ENCODE measurements at places on chromosomes 2 and 18.

GRCh38 chr18:75127143-75128021, 81.6 kb downstream of the PTGR3 start:
- DNase-seq: peak; percentile 25

- no peak for DNase-seq
Measured at GRCh38 chr2:110805894-110806452, 73.6 kb downstream of the ACOXL start.

- DNase-seq: no peak
Measured at GRCh38 chr2:121473512-121473911, 57.2 kb upstream of the RNU4ATAC start.

DNA sequence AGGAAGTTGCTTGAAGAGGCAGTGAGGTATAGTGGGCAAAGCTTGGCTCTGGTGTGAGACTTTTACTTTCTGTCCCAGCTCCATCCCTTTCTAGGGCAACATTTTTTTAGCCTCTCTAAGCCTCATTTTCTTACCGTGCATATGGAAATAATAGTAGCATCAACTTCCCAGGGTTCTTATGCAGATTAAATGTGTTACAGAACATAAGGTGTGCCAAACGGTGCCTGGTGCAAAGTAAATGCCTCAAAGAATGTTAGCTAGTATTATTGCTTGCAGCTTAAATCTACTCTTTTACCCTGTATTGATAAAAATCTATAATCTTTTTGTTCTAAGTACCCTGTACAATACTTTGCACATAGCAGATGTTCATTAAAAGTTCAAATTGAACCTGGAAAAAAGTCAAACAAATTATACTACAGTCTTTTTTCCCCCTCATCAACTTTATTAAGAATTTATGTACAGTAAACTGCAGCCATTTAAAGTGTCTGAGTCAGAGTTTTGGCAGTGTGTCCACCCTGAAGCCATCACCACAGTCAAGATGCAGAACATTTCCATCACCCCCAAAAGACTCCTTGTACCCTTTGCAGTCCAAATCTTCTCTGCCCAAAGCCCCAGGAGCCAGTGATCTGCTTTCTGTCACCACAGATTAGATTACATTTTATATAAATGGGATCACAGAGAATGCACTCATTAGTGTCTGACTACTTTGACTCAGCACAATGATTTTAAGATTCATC, 10.6 kb downstream of the MAPRE2 start:
- DNase-seq: no peak

DNA sequence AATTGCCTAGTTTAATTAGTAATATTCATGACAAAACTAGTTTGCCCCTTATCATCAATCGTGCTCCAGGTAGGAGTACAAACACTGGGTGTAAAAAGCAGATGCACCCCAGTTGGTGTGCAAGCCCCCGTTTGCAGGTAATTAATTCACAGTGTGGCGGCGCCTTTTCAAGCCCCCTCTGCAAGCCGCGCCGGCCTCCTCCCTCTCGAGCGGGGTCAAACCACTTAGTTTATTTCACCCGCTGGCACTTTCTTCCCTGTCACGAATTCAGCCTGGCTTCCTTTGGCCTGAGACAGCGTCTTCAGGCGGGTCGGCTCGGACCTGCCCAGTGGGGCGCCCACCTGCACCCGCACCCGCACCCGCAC, 64.7 kb upstream of the MAPRE2 start:
- no peak for DNase-seq

DNA sequence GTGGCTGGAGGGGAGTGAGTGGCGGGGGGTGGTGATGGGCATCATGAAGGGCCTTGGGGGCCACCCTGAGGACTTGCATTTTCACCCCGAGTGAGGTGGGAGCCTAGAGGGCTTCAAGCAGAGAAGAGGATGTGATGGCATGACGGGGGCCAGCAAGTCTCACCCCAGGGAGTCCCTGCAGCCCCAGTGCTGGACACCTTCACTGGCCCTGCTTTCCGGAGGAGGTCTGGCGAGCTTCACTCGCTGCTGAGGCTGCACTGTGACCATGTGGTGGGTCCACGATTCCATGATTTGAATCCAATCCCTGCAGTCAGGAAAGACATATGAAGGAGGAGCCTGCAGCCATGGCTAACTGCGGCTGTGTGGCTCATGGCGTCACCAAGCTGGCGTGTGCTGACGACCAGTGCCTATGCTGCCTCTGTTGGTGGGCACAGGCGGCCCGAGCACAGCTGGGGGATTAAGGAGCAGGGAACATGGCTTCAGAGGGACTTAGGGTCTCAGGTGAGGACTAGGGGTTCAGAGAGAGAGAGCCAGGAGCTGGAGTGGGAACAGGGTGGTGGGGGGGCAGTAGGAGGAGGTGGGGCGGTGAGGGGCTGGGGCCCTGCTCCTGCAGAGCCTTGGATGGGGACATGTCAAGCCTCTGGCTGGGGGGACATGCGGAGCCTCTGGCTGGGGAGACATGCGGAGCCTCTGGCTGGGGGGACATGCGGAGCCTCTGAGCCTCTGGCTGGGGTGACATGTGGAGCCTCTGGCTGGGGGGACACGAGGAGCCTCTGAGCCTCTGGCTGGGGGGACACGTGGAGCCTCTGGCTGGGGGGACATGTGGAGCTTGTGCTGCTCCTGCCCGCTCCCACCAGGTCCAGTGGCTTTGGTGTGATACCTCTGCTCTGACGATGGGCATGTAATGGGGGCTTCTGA, 3.6 kb downstream of the ZAP70 start:
- DNase-seq: no peak

- no peak for DNase-seq
Measured at GRCh38 chr2:141714496-141714895, 416.3 kb downstream of the LRP1B start.

- no peak for DNase-seq
Measured at GRCh38 chr2:205679410-205680009, 2.8 kb upstream of the NRP2 start.

DNA sequence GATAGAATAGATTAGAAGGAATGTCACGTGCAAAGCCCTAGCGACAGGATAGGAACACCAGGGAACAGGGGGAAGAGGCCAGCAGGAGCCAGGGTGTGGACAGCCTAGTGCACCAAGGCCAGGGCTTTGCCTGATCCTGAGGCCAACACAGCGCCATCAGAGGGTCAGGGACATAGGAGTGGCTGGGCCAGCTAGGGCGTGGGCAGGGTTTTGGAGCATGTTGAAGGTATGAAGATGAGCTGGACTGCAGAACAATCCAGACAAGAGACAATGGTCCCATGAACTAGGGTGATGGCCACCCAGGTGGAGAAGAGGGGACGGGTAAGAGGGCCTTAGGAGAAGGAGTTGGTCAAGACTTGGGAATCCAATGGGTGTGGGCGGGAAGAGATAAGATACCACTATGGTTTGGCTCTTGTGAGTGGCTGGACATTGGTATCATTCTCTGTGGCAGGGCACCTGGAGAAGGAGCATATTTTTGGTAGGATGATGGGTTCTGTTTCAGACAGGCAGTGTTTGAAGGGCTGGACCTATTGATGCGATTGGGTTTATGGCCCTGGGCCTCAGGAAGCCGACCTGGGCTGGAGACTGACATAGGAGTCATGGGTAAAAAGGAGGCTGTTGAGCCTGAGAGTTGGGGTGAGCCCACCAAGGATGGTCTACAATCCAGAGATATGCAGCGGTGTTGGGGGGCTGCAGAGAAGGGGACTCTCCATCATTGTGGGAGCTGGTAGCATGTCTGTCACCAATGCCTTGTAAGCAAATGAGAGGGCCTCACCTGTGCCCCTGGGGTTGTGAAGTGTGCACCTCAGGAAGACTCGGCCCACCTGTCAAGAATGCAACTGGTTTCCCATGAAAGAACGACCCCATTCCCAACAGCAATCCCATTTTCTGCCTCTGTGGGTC, 2.0 kb upstream of the HS1BP3 start:
- no peak for DNase-seq

- DNase-seq: no peak
Measured at GRCh38 chr2:134642938-134643337, 75.9 kb downstream of the TMEM163 start.

DNA sequence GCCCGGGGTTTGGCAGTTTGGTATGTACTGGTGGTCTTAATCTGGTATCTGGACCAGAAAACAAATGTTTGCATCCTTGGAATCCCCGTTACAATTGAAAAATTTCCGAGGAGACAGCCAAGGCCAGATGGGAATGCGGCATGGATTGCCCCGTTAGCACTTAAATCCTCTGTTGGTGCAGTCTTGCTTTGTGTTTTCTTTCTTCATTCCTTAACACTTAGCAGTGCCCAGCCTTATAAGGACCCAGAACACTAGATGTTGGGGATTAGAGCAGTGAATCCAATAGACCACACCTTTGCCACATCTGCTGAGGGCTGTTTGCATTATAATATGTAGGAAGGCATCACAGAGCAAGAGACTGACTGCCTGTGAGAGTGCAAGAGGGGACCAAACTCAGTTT, 12.8 kb upstream of the ZNF532 start:
- no peak for DNase-seq

DNA sequence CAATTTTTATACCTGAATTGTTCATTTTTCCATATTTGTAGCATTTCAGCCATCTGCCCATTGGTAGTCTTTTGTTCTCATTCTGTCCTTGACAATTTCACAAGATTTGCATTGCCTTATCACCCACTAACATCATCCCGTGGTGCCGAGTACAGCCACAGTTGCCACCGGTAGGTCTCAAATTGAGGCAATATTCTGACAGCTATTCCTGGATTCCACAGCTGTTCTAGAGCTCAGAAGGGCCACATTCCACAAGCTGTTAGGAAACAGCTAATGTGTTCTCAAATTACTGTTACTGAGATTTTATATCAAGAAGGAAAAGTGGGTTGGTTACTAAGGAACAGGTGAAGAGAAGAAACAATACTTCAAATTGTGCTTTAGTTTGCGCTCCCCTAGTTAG, 178.8 kb downstream of the RPRM start:
- DNase-seq: no peak

- no peak for DNase-seq
Measured at GRCh38 chr18:78595924-78596573, 383.6 kb upstream of the SALL3 start.

GRCh38 chr2:222034058-222034457, 264.7 kb downstream of the PAX3 start:
- no peak for DNase-seq

GRCh38 chr2:41718705-41719104, 329.1 kb upstream of the PKDCC start:
- DNase-seq: no peak

GRCh38 chr18:79567481-79568147, 112.0 kb upstream of the CTDP1 start:
- peak; percentile 95 for DNase-seq

DNA sequence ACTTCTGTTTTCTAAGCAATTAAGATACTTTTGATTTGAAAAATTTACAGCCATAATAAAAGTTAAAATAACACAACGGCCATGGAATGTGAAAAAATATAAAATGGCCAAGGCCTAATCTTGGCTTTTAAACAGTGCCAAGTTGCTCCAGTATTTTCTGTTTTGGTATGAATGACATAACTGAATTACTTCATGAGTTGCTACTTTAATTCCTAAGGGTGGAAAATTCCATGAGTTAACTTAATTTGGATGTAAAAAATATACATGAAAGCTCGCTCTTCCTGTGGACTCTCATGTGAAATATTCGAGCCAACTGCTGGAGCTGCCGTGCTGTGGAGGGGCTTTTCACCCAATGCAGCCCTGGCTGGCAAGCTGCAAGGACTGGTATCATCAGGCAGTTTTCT, 286.0 kb upstream of the CCDC68 start:
- DNase-seq: peak; percentile 40

GRCh38 chr2:81087646-81088045, 783.1 kb upstream of the LRRTM1 start:
- no peak for DNase-seq

- peak; percentile 65 for DNase-seq
Measured at GRCh38 chr2:133780099-133780996, 212.1 kb upstream of the NCKAP5 start.

GRCh38 chr2:195532255-195532627, 124.8 kb upstream of the SLC39A10 start:
- DNase-seq: no peak

- DNase-seq: no peak
Measured at GRCh38 chr2:26103752-26104151, 69.1 kb upstream of the GAREM2 start.

GRCh38 chr2:75705921-75706320, 4.8 kb downstream of the GCFC2 start:
- DNase-seq: no peak

DNA sequence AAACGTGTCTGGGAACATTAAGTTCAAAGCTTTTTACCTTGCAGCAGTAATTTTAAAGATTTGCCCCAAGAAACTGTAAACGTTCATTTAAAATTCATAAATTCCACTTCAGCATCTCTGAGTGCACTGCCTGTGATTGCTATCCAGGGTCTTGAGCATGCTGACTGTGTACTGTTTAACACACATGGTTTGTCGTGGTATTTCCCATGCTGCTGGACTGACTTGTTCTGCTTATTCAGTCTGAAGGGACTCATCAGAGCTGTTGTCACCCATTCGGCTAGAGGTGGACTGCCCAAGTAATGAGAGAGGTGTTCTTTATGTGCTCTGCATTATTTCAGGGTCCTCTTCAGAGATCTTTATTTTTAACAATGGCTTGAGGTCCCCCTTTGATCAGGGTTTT, 53.1 kb downstream of the RHBDD1 start:
- DNase-seq: no peak

DNA sequence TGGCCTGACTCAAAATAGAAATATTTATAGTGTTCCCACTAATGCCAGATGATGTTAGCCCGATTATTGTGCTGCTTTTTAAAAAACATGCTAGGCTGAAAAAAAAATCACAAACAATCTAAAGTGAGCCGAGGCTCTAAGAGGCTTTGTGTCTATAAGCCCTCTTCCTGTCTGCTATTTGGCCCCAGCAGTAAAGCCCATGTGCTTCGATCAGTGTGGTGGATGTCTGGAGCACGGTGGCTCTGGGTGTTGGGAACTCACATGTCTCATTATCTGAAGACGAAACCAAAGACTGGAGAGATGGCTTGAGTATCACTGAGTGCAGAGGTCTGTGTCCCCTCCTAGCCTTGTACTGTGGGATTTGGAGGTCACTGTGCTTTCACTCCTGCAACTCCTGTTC, 55.1 kb downstream of the INO80C start:
- DNase-seq: no peak

DNA sequence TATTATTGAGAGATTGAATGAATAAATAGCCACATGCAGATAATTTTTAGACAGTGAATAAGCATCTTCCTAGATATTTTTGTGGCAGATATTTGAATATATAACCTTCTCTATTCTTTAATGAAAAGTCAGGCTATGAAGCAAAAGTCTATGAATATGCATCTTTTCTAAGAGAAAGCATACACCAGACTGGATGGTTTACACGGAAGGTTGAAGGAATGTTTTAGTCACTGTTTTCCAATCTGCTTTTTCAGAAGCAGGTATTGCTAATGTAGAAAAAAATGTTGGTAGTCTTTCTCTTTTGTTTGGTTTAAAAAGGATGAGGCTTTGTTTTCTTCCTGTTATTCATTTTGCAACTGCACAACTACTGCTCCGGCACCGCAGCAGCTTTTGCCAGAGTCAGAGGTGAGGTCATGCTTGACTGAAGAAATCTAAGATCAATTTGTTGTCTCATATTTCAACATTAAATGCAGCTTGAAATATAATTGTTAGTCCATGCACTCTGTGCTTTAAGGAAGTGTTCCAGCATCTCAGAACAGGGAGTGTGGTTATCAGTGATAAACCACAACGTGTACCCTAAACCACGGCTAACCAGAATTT, 1540.8 kb upstream of the PIK3C3 start:
- DNase-seq: peak; percentile 5

- DNase-seq: no peak
Measured at GRCh38 chr2:180146541-180146940, 139.4 kb upstream of the CWC22 start.

- DNase-seq: no peak
Measured at GRCh38 chr2:12116228-12116750, 369.9 kb downstream of the LPIN1 start.

- DNase-seq: no peak
Measured at GRCh38 chr2:127158614-127159290, 51.8 kb upstream of the BIN1 start.
